Renal pelvis (tissue), 12 donors: ENCODE measurements at places on chromosomes 13 and 19.

DNA sequence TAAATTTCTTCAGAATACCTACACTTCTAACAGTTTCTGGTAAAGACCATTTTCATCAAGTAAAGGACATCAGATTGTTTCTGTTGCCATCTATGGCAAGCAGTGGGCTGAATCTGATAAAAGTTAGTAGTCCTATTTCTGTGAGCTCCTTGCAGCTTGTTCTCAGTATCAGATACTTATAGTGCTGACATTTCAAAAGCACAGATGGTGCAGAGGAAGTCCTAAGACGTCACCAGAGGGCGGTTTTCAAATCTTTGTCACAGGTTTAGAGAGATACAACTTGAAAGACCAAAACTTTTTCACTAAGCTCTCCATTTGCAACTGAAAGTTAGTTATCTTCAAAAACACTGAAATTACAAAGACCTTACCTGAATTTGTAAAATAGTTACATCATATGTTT lies 719.8 kb downstream of the SLITRK1 start:
- DNase-seq: no peak

GRCh38 chr13:33296793-33297425 lies 11.4 kb upstream of the STARD13 start:
- no peak for DNase-seq

- no peak for DNase-seq
These were observed 20.8 kb downstream of the MBNL2 start for GRCh38 chr13:97242755-97243497.

DNA sequence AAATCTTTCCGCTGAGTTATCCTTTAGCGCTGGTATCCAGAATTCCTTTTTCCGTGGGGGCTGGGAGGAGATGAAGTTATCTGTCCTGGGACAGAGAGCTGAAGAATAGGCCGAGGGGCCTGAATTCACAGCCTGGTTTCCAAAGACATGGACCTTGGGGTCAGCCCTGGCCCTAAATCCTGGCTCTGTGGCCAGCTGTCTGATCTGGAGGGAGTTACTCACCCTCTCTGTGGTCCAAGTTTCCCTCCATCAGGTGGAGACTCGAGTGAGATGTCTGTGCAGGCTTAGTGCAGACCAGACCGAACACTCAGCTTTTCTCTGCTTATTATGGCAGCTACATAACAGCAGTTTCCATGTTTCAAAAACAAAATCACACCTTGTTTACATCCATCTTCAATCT lies 59.6 kb downstream of the CDADC1 start:
- DNase-seq: no peak

DNA sequence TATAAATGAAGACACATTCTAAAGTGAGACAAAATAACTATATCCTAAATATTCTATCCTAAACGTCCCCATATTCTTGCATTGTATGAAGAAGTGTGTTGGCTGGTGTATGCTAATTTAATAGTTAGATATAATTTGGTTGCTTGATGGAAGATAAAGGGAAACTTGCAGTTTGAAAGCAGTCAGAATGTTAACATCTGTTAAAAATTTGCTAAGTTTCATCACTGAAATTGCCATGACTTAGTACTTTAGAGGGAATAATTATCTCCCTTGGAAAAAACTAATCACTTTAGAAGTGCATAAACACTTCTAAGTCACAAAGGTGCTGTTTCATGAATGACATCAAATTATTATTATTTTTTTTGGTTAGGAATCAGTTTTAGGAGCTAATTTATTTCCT lies 61.6 kb downstream of the ITGBL1 start:
- DNase-seq: no peak

DNA sequence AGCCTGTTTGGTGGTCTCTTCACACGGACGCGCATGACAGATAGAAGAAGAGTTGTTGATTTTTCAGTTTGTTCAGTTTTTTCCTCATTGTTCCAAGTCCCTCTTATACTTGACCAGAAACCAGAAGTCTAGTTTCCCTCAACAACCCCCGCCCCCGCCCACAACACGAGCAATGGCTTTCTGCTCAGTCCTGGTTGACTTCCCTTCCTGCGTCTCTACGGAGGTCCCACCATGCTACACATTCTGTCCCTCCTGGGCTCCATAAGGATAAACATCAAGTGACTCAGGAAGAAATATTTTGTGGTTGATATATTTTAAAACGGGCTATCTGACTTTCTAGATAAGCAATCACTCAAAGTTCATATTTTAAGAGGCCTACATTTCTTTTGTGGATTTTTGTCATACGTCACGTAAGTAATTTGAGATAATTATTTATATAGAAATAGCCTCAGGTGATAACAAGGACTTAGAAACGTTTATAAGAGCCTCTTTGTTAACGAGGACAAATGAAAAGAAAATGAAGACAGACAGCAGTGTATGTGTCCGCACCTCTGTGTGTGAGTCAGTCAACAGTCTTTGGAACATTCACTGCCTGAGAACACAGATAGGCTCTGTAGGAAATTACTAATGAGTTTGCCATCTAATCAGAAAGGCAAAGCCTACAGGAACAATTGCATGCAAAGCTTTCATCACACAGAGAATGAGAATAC lies 214.4 kb downstream of the RAP2A start:
- no peak for DNase-seq

DNA sequence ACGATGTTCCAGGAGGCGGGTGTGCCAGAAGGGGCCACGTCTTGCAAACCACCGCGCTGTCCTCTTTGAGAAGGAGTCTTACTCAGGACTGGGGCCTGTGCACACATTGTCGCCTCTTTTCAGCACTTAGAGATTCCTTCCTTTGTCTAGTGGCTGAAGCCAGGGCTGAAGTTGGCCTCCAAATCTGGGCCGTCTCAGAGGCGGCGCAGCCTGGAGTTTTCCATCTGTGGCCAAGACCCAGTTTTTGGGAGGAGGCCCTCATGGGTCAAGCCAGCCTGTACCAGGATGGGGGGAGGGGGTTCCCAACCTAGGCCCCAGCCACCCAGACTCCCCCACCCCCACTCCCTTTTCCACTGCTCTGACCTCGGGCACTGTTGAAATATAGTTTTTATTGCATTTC lies 11.8 kb downstream of the ANO8 start:
- DNase-seq: no peak

DNA sequence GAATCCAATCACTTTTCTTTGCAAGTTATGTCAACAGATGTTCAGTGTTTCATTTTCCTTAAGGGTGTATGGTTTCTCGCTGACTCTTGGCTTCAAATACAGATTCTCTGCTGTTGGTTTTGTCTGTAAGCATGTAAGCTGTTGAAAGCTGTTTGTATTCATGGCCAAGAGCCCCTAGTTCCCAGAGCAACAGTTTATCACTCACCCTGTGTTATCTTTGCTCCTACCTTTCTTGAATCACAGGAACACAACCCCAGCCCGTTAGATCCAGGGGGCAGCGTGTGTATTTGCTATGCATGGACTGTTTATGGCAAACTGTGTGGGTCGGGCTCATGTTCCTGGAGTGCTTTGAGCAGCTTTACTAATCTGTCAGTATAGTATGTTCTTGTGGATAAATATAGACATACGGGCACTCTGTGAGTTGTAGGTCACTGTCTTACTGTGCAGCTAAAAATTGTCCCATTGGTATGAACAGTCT lies 28.9 kb downstream of the FRY start:
- no peak for DNase-seq

DNA sequence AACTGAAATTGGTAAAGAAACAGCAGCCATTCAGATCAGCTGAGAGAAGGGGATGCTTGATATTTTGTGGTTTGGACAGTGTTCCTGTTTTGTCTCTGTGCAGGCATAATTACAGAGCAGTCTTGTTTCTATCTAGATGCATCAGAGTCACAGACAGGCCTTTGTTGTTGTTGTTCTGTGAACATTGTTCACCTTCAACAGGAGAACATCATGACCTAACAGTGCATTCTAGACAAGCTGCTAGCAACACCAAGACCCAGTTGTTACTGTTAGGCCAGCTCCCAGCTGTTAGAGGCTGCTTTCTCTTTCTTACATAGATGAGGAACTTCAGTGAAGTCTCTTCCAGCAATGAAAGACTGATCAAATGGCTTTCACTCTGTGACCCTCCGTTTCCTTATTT lies 8.5 kb upstream of the LSR start:
- DNase-seq: no peak

DNA sequence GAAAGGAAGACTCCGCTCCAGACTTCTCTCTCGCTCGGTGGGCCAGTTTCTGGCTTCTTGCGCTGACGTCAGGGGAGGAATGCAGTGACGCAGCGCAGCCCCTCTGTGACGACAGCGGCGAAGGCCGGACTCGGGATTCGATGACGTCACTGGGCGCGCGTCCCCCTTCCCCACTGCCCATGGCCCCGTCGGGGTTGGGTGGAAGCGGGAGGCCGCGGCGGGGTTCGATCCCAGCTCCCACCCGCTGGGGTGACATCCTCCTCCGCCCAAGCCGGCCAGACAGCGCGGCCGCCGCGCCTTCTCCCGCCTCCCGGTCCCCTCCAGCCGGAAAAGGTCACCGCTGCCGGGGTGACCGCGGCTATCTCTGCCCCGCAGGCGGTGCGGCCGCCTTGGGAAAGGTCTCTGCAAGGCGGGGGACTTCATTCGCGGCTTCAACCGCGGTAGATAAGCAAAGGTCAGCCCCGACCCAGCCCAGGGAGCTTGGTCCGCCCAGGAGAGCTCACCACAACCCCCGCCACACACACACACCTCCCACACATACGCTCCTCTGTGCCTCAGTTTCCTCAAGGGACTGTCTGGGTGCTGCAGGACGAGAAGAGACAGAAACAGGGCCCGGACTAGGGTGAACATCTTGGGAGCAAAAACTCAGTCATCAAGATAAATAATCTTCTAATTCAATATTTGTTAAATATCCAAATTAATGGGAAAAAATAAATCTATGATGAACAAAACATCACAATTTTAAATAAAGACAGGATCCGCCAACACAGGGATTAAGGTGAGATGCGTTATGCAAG lies 844 bp upstream of the RFX1 start:
- no peak for DNase-seq

DNA sequence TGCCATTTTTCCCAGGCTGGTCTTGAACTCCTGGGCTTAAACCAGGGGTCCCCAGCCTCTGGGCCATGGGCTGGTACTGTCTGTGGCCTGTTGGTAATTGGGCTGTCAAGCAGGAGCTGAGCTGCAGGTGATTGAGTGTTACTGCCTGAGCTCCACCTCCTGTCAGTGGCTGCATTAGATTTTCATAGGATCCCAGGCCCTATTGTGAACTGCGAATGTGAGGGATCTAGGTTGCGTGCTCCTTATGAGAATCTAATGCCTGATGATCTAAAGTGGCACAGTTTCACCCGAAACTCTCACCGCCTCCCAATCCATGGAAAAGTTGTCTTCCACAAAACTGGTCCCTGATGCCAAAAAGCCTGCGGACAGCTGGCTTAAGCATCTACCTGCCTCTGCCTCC lies 16.6 kb upstream of the ZNF536 start:
- DNase-seq: no peak

DNA sequence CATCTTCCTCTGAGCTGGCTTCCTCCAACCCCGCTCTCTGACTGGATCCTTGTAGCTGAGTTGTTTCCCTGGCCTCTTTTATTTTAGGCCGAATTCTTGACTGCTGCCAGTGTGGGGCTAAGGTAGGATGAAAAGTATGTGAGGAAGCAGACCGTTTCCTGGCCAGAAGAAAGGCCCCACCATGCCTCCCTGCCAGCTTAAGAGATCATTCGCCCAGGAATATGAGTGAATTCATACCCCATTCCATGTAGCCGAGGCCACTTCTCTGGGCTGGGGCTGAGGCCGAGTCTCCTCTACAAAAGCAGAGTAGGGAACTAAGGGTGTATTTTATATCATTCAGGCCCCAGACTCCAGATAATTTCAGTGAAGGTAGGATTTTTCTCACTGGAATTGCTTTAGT lies 32.3 kb downstream of the NFIX start:
- DNase-seq: no peak

GRCh38 chr19:18745012-18745735 lies 45.9 kb downstream of the COMP start:
- DNase-seq: peak; percentile 81

DNA sequence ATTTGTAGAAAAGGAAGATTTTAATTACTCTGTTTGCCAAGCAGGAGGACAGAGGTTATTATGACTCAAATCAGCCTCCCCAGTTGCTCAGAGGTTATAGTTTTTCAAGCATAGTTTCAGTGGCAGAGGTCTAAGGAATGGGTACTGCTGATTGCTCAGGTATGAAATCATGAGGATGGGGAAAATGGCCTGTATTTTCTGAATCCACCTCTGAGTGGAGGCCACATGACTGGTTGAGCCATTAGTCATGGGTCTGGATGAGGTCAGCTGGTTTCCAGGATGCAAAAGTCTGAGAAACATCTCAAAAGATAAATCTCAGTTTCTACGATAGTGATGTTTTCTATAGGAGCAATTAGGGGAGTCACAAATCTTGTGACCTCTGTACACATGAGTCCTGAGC lies 62.8 kb upstream of the CEACAM8 start:
- DNase-seq: no peak

DNA sequence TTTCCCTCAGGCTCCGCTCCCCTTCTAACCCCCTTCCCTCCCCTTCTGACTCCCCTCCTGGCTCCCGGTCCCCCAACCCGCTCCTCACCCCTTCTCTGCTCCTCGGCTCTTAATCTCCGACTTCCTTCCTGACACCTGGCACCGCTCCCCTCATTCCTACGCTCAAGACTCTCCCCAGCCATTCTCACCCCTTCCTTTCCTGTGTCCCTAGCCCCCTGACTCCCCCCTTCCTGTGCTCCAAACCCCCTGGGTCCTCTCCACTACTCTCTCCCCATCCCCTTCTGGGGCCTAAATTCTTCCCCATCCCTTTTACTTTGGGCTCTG lies 658 bp downstream of the CLPP start:
- no peak for DNase-seq

DNA sequence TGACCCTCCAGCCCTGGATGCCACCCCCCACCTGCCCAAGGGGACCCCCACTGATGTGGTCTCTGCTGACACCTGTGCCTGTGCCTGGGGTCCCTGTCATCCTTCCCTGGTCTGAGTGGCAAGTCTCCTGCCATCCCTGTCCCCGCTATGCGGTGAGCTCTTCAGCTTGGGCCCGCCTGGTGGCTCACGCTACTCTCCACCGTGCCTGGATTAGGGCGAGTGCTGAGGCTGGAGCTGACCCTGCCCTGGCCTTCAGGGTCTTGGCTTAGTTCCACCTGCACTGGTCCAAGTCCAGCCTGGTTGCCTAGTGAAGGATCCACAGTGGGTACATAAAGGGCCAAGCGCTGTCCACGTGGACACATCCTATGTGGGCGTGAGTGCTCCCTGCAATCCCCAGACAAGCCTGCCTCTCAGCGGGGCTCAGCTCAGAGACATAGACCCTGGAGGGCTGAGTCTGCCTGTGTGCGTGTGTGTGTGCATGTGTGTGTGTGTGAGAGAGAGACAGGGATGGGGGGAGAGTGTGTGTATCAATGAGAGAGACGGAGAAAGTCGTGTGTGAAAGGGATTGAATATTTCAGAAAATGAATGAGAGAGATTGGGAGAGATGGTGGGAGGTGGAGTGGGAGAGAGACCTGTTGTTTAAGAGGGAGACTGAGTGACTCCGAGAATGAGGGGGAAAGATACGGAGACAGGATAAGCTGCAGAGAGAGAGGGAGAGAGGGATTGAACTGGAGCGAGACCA lies 22.1 kb downstream of the WTIP start:
- DNase-seq: no peak

DNA sequence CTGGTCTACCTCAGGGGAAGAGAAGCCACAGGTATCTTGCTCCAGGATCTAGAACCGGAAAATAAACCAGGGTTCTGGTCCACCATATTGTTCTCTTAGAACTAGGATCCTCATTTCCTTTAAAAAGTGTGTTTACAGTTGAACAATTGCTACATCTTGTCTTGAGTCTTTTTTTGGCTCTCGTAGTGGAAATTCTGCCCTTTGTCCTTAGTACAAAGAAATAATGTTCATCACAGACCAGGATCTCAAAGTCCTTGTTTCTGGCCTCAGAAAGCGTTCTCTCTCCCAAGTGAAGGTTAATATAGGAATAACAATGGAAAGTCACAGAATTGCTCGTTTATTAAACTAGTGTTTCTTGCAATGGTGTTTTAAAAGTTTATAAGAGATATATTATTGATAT lies 20.8 kb downstream of the KLF2 start:
- no peak for DNase-seq
